ENCODE measurements at places on chromosomes 7 and 10.

GRCh38 chr10:132899751-132900065 is 42.7 kb downstream of the CFAP46 start:
- DNase-seq: no peak

- no peak for DNase-seq
These were observed 249.1 kb upstream of the LYZL1 start for GRCh38 chr10:29039677-29040189.

- DNase-seq: no peak
These were observed 43.7 kb downstream of the CH25H start for GRCh38 chr10:89163265-89163995.

DNA sequence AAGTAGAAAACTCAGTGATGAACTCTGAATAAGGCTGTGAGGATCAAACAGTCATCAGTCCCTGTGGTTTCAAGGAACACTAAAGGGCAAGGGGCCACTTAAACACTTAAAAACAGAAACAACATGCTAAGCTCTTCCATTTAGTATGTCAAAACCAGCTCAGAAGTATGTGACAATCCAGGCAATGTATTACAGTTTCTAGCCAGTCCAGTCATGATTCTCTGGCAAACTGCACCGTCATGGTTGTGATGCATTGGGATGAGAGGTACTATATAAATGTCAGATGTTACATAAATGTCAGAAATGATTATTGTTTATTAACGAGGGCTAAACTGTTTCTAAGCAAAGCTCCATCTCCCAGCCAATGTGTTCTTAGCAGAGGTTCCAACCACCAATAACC is 4.7 kb upstream of the CREB5 start:
- no peak for DNase-seq

DNA sequence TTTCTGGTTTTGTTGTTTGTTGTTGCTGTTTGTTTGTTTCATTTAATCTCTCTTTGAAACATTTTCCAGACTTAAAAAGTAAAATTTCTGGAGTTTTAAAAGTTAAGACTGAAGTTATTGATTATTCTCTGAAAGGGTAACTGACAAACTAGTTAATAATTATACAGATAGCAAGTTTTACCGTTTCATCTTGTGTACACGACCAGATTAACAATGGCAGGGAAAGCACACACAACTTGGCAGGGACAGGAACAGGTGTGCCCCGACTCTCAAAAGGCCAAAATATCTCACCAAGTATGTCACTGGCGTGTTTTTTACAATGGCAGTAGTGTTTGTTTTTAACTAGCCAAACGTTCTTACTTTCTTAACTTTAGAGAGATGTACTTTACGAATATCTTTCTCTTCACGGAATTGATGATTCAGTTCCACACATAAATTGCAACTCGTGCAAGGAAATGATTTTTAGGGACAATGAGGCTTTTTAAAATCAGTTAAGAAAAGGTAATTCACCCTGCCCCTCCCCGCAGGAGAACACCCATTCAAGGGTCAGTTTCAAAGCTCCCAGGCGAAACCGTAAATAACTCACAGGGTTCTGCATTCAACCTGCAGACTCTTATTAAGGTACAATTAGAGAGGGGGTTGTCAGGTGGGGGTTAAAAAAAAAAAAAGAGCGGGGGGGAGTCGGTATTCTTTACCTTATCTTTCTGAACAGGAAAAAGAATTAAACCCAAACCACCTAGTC is 3.5 kb downstream of the CTBP2 start:
- DNase-seq: no peak

DNA sequence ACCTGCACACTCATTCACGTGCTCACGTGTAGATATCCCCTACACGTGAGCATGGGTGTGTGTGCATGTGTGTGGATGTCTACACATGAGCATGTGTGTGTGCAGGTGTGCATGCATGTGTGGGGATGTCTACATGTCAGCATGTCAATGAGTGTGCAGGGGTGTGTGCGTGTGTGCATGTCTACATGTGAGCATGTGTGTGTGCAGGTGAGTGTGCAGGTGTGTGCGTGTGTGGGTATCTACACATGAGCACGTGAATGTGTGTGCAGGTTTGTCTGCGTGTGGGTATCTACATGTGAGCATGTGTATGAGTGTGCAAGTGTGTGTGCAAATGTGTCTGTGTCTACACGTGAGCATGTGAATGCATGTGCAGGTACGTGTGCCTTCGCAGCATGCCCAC is 274.8 kb downstream of the PTPRN2 start:
- DNase-seq: no peak

DNA sequence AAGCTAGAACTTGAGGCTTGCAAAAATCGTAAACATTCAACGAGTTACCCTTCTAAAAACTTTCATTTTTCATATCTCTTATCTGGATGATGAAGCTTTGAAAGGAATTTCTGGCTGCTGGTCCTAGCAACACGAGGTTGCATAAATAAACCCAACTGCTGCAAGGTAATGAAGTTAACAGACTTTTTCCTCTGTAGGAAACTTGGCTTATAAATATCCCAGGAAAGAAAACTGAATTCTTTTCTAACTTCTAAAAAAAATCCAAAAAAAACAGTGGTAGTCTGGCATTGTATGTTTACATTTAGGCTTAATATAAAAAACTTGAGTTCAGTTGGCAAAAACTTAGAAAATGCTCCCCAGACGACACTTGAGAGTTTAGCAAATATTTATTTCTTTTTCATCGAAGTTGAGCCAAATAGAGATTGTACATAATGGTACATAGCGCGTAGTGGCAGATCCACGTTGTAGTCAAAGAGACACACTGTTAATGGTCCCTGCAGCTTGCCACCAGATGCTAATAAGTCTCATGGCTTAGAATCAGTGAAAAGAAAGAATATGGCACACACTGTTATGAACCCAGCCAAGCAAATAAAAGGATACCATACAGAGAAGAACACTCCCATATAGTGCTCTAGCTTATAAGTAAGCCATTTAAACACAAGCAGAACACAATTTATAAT is 200.3 kb upstream of the PCLO start:
- DNase-seq: no peak

- DNase-seq: no peak
These were observed 6.7 kb upstream of the COA1 start for GRCh38 chr7:43735802-43736603.

GRCh38 chr7:152366662-152367061 is 69.1 kb downstream of the KMT2C start:
- DNase-seq: no peak

GRCh38 chr7:156524818-156525597 is 115.6 kb upstream of the RNF32 start:
- no peak for DNase-seq

DNA sequence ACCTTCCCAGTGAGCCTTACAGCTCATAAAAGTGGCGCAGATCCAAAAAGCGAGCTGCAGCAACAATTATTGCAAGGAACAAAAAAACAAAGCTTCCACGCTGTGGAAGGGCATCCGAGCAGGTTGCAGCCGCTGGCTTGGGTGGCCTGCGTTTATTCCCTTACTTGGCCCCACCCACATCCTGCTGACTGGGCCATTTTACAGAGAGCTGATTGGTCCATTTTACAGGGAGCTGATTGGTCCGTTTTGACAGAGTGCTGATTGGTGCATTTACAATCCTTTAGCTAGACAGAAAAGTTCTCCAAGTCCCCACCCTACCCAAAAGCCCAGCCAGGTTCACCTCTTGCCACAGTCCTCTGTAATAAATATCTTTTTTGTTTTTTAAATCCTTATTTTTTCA is 85.1 kb downstream of the ADCYAP1R1 start:
- no peak for DNase-seq

GRCh38 chr10:63586043-63586442 is 64.8 kb downstream of the REEP3 start:
- peak; percentile 34 for DNase-seq

DNA sequence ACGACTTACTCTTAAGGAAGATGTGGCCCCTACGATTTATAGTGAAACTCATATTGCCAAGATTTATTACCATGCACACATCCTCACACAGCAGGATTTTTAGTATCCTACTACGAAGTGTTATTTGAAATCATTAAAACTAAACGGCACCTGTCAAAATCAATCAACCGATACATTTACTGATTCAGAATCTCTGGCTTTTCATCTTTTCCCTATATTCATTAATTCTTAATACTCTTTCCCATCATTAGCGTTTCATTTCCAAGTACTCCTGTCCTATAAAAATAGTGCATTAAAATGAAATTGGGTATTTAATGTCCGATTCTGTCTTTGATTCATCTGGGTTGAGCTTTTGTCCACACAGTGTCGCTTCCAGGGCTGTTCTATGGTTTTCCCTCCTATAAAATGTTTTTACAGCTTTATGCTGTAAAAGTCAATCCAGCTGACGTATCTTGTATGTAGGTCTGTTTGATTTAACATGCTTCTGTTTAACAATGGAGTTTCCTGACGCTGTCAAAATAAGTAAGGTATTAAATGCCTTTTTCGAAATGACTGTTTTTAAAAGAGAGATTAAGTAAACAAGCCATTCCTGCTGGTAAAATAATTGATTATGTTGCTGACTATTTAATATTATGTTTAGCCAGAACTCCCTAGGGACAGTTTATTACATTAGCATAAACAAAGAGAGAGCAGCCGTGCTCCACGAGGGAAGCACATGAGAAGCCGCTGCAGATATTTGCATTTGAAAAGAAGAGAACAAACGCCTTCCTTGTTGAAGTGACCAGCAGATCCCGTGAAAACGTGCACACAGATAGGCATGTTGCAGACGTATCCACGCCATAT is 22.3 kb upstream of the SFMBT2 start:
- DNase-seq: no peak

DNA sequence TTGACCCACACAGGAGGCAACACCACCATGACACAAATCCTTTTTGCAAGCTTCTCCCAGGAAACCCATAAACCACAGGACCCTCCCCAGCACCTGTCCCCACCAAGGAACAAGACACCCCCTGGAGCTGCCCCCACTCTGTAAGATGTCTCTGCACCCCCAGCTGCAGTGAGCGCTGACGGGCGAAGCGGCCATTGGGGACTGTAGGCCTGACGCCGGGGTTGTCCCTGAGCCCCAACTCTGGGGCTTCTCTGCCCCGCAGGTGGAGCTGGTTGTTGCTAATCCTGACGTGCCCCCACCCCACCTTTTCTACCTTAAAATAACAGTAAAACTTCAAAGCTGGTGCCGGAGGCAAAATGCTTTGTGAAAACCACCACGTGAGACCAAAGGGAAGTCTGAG is 94.7 kb upstream of the PPP2R2D start:
- no peak for DNase-seq

DNA sequence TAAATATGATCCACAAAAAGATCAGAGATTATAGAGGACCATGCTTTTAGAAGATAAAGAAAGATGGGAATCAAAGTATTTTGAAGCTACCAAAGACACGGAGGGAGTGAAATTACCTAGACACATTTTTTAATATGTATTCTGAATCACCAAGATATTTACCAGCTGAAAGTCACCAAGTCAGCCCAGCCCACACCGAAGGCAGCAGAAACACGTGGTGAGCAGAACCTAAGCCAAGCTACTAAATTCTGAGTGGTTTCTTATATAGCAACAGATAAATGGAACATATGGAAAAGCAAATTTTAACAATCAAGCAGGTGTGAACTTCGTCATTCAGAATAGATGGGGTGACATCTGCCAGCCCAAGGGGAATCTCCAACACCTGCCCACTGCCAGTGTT is 134.7 kb upstream of the AKR1E2 start:
- no peak for DNase-seq

GRCh38 chr10:78302989-78303854 is 269.6 kb downstream of the RPS24 start:
- DNase-seq: peak; percentile 97

GRCh38 chr10:69492746-69493462 is 41.6 kb downstream of the TSPAN15 start:
- no peak for DNase-seq

DNA sequence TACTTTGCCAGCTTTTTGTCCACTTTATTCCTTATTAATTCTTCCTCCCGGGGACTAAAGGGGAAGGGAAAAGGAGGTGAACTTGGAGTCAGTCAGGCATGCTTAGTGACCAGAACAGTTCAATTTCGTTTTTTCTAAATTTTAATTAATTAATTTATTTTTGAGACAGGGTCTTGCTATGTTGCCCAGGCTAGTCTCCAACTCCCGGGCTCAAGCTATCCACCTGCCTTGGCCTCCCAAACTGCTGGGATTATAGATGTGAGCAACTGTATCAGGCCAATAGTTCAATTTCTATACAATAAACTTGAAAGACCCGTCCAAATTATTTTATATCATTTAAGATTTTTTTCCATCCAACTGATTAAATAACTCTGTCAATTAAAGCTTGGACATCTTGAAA is 1.3 kb upstream of the SLF2 start:
- DNase-seq: no peak

GRCh38 chr10:88782222-88782621 is 20.3 kb upstream of the LIPM start:
- DNase-seq: no peak

- no peak for DNase-seq
These were observed 23.2 kb downstream of the STEAP1B start for GRCh38 chr7:22476824-22477223.

DNA sequence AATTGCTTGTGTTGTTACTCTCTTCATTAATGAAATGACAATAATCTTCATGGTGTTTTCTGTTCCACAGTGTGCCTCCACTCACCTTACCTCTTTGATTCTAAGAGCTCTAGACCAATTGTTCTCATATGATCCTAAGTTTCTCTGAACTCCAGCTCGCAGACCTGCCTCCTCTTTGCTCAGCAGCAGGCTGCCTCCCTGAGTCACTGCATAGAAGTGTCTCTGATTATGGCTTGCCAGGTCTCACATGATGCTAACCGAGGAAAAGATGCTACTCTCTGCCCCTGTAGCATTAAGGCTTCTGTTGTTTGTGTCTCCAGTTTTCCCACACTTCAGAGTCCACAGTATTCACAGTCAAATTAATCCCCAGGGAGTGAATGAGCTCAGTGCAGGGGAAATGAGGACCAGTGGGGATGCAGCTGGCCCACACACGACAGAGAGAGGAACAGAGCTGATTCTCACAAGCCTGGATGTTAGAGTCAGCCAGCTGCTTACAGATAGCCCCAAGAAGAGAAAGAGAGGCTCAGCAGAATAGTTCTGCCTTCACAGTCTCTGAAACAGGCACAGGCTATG is 145.9 kb upstream of the EGR2 start:
- no peak for DNase-seq

DNA sequence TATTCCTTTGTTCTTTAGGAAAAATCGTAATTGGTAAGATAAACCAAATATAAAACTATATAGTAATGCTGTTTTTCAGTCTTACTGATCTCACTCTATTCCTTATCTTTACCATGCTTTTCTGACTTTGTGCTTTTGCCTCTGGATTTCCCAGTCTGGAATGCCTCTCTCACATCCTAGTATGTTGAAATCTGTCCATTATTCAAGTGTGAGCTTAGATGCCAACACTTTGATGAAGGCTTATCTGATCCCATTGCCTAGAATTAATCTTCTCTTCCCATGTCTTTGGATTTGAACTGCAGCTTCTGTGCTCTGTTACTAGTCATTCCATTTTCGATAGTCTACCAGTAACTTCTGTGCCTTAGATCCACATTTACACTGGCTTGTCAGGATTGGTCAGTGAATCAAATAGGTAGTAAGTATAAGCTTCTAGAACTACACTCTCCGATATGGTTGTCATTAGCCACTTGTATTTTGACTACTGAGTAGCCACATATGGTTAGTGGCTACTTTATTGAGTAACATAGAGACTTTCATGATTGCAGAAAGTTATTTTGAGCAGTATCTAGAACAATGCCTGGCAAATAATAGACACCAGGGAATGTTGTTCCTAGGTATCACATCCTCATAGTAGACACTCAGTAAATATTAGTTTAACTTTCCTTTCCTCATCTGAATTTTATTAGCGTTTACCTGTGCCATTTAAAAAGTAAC is 92.9 kb downstream of the BMPR1A start:
- DNase-seq: peak; percentile 8

Data from NCI-H82 (cell line).